ENCODE measurements at places on chromosomes 2 and 18.

- H3K4me1 ChIP-seq = no peaks in the 10 kb centered on the region
- no peak overlapping the region for H3K4me3 ChIP-seq
- no peak for DNase-seq
- H3K27ac ChIP-seq = no peak overlapping the region
- H3K27me3 ChIP-seq = no peaks in the 10 kb centered on the region
Observed at GRCh38 chr2:16194530-16194929, 254.2 kb downstream of the MYCN start.

GRCh38 chr2:2096803-2097464 is 234.1 kb downstream of the MYT1L start:
- H3K36me3 ChIP-seq = no peaks in the 10 kb centered on the region
- no peak overlapping the region for H3K4me3 ChIP-seq
- H3K27ac ChIP-seq = no peak overlapping the region
- H3K4me1 ChIP-seq = no peaks in the 10 kb centered on the region
- no peaks in the 10 kb centered on the region for H3K27me3 ChIP-seq

DNA sequence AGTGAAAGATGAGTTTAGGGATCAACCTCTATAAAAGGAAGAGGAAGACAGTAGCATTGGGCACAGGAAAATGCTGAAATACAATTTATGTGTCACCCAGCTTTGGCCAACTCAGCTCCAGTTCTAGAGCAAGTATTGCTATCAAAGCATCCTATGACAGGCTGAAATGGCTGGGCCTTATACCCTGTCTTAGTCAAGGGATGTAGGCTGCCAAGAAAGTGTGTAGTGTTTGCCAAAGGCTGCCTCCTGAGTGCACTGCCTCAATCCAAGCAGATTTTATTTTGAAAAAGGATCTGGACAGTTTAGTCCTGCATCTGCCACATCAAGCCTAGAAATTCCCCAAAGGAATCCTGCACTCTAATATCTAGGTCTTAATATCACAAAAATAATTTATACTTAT is 359.9 kb upstream of the ZC3H15 start:
- H3K4me1 ChIP-seq = no peaks in the 10 kb centered on the region
- no peak overlapping the region for H3K27ac ChIP-seq
- no peaks in the 10 kb centered on the region for H3K27me3 ChIP-seq

- H3K4me1 ChIP-seq = no peaks in the 10 kb centered on the region
- no peak overlapping the region for H3K4me3 ChIP-seq
- H3K36me3 ChIP-seq = no peaks in the 10 kb centered on the region
- no peak for DNase-seq
- H3K27ac ChIP-seq = no peak overlapping the region
Observed at GRCh38 chr2:51028829-51029228, 3.1 kb downstream of the NRXN1 start.

- no peaks in the 10 kb centered on the region for H3K36me3 ChIP-seq
- no peak overlapping the region for H3K27ac ChIP-seq
- DNase-seq = no peak
- no peak overlapping the region for H3K4me3 ChIP-seq
- peaks cover 100% of the 10 kb centered on the region for H3K27me3 ChIP-seq
Observed at GRCh38 chr2:176164611-176165369, 7.7 kb downstream of the HOXD3 start.

- DNase-seq = no peak
- no peaks in the 10 kb centered on the region for H3K27me3 ChIP-seq
- H3K4me1 ChIP-seq = peaks cover 7% of the 10 kb centered on the region
Observed at GRCh38 chr18:3130344-3130743, 89.4 kb downstream of the MYOM1 start.

GRCh38 chr2:40450796-40451430 is 977 bp downstream of the SLC8A1 start:
- H3K4me1 ChIP-seq = peaks cover 28% of the 10 kb centered on the region
- H3K27me3 ChIP-seq = no peaks in the 10 kb centered on the region
- DNase-seq = no peak
- peak overlapping the region; percentile 64 for H3K4me3 ChIP-seq
- H3K36me3 ChIP-seq = no peaks in the 10 kb centered on the region
- H3K27ac ChIP-seq = peak overlapping the region; percentile 69

DNA sequence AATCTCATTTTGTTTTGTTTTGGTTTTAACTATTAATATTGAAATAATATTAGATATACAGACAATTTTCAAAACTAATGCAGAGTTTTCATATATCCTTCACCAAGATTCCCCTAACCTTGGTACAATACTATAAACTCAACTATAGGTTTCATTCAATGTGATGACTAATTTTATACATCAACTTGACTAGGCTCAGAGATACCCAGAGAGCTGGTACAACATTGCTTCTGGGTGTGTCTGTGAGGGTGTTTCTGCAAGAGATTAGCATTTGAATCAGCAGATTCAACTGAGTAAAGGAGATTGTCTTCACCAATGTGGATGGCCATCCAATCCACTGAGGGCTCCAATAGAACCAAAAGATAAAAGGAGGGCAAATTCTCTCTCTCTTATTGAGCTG is 221.3 kb upstream of the CRIM1 start:
- H3K4me3 ChIP-seq = no peak overlapping the region
- H3K27me3 ChIP-seq = no peaks in the 10 kb centered on the region
- H3K4me1 ChIP-seq = no peaks in the 10 kb centered on the region
- no peak overlapping the region for H3K27ac ChIP-seq
- H3K36me3 ChIP-seq = no peaks in the 10 kb centered on the region

GRCh38 chr2:132798341-132798740 is 128.3 kb upstream of the LYPD1 start:
- no peaks in the 10 kb centered on the region for H3K27me3 ChIP-seq
- DNase-seq = no peak
- H3K27ac ChIP-seq = no peak overlapping the region

- H3K4me3 ChIP-seq = no peak overlapping the region
- no peak for DNase-seq
- H3K27me3 ChIP-seq = no peaks in the 10 kb centered on the region
- H3K27ac ChIP-seq = no peak overlapping the region
- H3K36me3 ChIP-seq = peaks cover 46% of the 10 kb centered on the region
Observed at GRCh38 chr2:101052147-101052546, 50.1 kb downstream of the RPL31 start.

DNA sequence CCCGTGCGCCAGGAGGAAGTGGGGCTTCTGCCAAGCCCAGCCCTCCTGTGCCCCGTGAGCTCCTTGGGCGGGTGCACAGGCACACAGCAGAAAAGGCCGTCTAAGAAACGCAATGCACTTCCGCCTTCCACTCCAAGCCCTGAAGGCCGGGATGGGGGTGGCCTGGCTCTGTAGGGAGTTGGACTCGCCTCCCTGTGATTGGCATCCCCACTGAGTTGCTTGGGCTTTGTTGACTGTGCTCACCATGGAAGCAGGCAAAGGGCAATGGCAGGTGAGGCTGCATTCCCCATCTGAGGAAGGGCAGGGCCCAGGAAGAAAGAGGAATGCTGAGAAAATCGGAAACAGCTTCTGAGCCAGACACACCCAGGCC is 66.8 kb downstream of the CRACDL start:
- H3K27me3 ChIP-seq = no peaks in the 10 kb centered on the region
- H3K27ac ChIP-seq = peak overlapping the region; percentile 89
- peak; percentile 92 for DNase-seq
- peaks cover 9% of the 10 kb centered on the region for H3K4me1 ChIP-seq
- no peaks in the 10 kb centered on the region for H3K36me3 ChIP-seq

DNA sequence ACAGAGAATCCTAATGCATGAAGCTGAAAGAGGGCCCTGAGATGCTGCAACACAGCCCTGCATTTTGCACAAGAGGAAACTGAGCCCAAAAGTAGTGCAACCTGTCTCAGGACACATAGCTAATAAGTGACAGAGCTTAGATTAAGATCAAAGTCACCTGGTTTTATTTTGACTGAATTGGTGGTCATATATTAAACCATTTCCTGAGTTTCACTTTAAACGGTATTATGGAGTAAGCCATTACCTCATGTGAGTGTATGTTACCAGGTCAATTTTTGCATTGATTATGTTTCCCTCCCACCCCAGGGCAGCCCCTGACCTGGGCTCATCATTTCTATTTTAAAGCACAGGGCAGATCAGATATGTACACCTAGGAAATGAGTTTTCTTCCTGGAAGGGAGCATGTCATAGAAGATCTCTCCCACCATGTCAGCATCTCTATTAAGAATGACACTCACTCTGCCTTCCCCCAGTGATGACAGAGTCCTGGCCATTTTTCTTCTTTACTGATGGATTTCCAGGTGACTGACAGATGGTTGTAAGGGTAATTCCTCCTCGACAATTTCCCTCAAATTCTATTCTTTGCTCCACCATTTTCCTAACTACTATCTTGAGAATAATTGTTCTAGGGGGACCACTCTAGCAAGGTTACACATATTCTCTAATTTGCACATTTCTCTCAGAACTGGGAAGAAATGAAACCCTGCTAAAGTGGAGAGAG is 441.3 kb upstream of the SLC14A2 start:
- H3K36me3 ChIP-seq = no peaks in the 10 kb centered on the region
- DNase-seq = no peak
- H3K4me1 ChIP-seq = no peaks in the 10 kb centered on the region
- no peak overlapping the region for H3K4me3 ChIP-seq

- no peak overlapping the region for H3K4me3 ChIP-seq
- H3K27ac ChIP-seq = no peak overlapping the region
Observed at GRCh38 chr18:8602040-8602439, 7.2 kb upstream of the RAB12 start.

GRCh38 chr2:36737131-36737750 is 40.7 kb downstream of the VIT start:
- H3K27me3 ChIP-seq = no peaks in the 10 kb centered on the region
- H3K4me1 ChIP-seq = no peaks in the 10 kb centered on the region
- no peak for DNase-seq
- H3K27ac ChIP-seq = no peak overlapping the region
- no peak overlapping the region for H3K4me3 ChIP-seq

- H3K36me3 ChIP-seq = no peaks in the 10 kb centered on the region
- H3K4me1 ChIP-seq = no peaks in the 10 kb centered on the region
- H3K27me3 ChIP-seq = no peaks in the 10 kb centered on the region
Observed at GRCh38 chr18:37937287-37937686, 371.7 kb upstream of the CELF4 start.

- no peaks in the 10 kb centered on the region for H3K27me3 ChIP-seq
- no peak overlapping the region for H3K4me3 ChIP-seq
- no peak for DNase-seq
Observed at GRCh38 chr2:26453421-26454329, 24.2 kb downstream of the OTOF start.

GRCh38 chr2:70887550-70888246 is 48.0 kb upstream of the ATP6V1B1 start:
- no peaks in the 10 kb centered on the region for H3K36me3 ChIP-seq
- no peak for DNase-seq
- no peak overlapping the region for H3K27ac ChIP-seq

- no peak overlapping the region for H3K27ac ChIP-seq
- DNase-seq = no peak
- H3K4me1 ChIP-seq = peaks cover 4% of the 10 kb centered on the region
- no peak overlapping the region for H3K4me3 ChIP-seq
- H3K27me3 ChIP-seq = no peaks in the 10 kb centered on the region
Observed at GRCh38 chr18:44848644-44849335, 168.1 kb downstream of the SETBP1 start.

DNA sequence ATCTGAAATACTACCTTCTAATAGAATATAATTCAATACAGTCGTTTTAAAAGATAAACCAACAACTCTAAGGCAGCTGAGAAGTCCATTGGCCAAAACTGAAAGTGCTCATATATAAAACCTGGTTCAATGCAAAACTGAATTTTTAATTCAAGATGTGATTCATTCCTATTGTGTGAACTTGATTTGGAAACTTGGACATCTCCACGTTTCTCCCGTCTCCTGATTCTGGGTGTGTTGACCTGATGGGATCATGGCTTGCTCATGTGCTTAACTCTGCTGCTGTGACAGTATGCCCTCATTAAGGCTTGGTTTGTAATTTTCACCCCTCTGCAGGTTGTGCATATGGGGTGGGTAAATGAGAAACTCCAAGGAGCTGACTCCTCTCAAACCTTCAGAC is 166.3 kb upstream of the TPO start:
- no peak for DNase-seq
- H3K27me3 ChIP-seq = no peaks in the 10 kb centered on the region
- H3K4me1 ChIP-seq = no peaks in the 10 kb centered on the region
- H3K27ac ChIP-seq = no peak overlapping the region
- no peaks in the 10 kb centered on the region for H3K36me3 ChIP-seq

- H3K27ac ChIP-seq = no peak overlapping the region
- no peaks in the 10 kb centered on the region for H3K27me3 ChIP-seq
- no peak overlapping the region for H3K4me3 ChIP-seq
- H3K36me3 ChIP-seq = peaks cover 6% of the 10 kb centered on the region
- H3K4me1 ChIP-seq = no peaks in the 10 kb centered on the region
- no peak for DNase-seq
Observed at GRCh38 chr2:71530641-71531332, 77.4 kb downstream of the DYSF start.

- no peak for DNase-seq
- H3K27me3 ChIP-seq = no peaks in the 10 kb centered on the region
- H3K4me1 ChIP-seq = no peaks in the 10 kb centered on the region
- no peak overlapping the region for H3K27ac ChIP-seq
Observed at GRCh38 chr2:167827352-167828097, 419.9 kb downstream of the STK39 start.

DNA sequence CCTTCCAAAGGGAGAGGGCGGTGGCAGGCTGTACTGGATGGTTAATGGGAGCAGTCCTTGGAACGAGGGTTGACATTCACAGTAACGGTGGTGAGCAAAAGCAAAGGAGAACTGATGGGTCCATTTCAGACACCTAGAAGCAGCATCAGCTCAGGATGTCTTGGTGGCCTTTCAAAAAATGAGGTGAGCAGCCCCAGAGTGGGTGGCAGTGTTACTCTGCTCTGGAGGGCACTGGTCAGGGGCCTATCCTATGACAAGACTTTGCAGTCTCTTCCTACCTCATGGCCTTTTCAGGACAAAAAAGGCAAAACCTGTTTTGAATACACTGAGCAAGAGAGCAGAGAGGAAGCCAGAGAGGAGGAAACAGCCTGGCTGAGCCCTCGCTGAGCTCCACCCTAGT is 23.5 kb downstream of the CAPN14 start:
- no peaks in the 10 kb centered on the region for H3K36me3 ChIP-seq
- DNase-seq = no peak
- H3K27ac ChIP-seq = no peak overlapping the region
- H3K4me3 ChIP-seq = no peak overlapping the region
- H3K4me1 ChIP-seq = no peaks in the 10 kb centered on the region
- no peaks in the 10 kb centered on the region for H3K27me3 ChIP-seq
